ENCODE measurements at places on chromosomes 5 and 9. TPM values are rescaled to one million over a fixed set of nuclear protein-coding genes. Genes with fewer than 3 reads are reported as not detected.

- DNase-seq = no peak
Measured at GRCh38 chr5:142754031-142754430, 16.1 kb upstream of the ARHGAP26 start.

DNA sequence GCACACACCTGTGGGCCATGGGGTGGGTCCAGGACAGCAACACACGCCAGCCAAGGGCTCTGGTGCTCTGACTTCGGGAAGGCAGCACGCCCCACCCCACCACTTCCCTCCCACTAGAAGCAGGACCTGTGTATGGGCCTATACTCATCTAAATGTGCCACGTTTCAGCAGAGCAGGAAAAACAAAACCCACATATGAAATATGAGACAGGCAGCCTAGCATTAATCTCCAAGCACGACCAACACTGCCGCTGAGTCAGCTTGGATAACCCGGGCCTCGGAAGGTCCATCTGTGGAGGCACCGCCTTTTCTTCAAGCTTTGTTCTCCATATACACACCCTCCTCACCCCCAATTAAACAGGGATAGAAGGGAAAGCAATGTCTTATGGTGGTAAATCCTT lies 203.1 kb downstream of the ROR2 start:
- DNase-seq = no peak

DNA sequence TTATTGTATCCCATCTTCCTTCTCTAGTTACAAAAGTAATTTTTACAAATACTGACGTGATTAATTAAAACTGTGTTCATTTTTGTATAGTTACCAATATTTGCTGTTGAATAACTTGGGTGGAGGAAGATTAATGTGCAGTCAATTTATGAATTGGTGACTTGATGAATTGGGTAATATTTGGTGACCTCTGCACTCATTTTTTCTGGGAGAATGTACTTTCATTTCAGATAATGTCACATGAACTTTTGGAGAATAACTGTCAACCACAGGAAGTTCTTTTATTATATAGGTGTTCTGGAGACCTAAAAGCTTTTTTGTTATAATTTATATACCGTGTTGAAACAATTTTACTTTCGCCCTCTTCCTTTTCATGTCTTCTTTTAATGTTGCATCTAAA lies 26.4 kb upstream of the FKTN start:
- DNase-seq = no peak

GRCh38 chr9:37146410-37146809 lies 26.0 kb downstream of the ZCCHC7 start:
- DNase-seq = no peak

- no peak for DNase-seq
Measured at GRCh38 chr9:121743441-121744001, 92.1 kb downstream of the DAB2IP start.

- DNase-seq = no peak
Measured at GRCh38 chr9:105066275-105066865, 138.4 kb upstream of the ABCA1 start.

DNA sequence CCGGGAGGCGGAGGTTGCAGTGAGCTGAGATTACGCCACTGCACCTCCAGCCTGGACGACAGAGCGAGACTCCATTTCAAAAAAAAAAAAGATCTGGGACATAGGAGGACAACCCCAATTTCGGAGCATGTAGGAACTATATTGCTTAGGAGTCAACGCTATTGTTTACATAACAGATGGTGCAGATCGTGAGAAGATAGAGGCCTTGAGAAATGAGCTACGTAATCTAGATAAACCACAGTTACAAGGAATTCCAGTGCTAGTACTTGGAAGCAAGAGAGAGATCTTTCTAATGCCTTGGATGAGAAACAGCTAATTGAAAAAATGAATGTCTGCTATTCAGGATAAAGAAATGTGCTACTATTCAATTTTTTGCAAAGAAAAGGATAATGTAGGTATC lies 20.3 kb downstream of the TBC1D2 start:
- no peak for DNase-seq

Gene GDNF
- total RNA-seq = 0.86 TPM

Gene PCDHB13
- total RNA-seq = 7.8 TPM

- no peak for DNase-seq
Measured at GRCh38 chr9:5004481-5004880, 19.4 kb downstream of the JAK2 start.

DNA sequence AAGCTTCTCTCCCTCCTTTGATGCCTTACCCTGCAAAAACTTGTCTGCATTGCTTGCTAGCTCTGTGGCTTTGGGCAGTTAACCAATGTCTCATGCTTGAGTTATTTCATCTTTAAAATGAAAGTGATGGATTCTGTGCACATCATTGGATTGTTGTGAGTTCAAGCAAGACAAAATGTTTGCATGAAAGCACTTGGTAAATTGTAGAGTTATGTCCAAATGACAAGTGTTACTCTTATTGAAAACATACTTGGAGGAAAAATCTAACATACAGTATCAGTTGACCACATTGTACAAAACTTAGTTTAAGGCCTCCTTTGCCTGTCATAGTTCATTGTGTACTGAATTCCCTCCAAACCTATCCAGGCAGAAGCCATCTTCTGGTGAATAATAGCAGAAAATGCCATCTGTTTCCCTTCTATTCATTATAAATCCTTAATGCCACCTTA lies 30.0 kb downstream of the TGFBR1 start:
- no peak for DNase-seq

DNA sequence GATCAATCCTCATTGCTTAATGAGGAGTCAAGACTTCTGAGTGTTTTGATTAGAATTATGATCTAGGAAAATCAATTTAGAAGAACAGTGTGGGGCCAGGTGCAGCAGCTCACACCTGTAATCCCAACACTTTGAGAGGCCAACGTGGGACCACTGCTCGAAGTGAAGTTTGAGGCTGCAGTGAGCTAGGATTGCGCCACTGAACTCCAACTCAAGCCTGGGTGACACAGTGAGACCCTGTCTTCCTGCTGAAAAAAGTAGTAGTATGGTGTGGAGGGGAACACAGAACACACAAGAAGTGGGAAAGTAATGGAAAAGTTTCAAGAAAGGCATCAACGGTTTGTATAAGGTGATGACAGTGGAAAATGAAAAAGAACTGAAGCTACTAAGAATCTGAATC lies 9.1 kb downstream of the FNIP1 start:
- DNase-seq = no peak

DNA sequence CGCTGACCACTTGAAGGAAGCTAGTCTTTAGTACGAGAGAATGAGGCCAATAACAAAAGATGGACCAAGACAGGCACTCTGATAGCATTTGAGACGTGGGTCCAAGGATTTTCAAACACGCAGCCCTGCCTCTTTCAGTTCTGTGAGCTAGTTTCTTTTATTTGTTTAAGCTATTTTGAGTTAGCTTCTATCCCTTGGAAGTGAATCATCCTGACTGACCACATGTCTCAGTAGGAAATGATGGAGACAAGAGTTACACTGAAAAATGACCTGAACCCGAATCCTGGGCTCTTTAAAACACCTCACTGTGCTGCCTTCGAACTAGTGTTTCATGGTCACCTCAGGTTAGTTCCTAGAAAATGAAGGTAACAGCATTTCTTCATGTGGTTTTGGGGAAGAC lies 9.9 kb downstream of the TEK start:
- DNase-seq = no peak

DNA sequence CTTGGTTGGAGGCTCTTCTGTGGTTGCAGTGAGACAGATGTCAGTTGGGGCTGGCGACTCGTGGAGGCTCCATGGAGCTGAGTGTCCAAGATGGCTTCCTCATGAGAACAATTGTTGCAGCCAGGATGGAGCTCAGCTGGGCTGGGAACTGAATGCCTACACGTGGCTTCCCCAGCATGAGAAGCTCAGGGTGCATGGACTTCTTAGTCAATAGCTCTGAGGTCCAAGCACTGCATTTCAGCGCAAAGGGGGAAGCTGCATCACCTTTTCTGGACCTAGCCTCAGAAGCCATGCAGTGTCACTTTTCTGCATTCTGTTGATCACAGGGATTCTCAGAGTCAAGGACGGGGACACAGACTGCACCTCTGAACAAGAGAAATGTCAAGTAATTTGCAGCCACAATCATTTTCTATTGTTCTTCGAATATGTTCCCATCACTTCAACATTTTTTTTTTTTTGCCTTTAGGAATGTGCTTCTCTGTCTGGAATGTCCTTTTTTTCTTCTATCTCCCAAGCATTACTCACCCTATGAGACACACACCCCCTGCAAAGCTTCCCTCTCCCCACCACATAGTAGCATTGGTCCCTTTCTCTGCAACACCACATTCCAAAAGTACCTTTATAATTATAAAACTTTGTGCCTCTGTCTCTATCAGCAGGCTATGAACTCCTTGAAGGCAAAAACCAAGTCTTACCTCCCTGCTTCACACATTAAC lies 57.5 kb upstream of the STK32A start:
- no peak for DNase-seq

DNA sequence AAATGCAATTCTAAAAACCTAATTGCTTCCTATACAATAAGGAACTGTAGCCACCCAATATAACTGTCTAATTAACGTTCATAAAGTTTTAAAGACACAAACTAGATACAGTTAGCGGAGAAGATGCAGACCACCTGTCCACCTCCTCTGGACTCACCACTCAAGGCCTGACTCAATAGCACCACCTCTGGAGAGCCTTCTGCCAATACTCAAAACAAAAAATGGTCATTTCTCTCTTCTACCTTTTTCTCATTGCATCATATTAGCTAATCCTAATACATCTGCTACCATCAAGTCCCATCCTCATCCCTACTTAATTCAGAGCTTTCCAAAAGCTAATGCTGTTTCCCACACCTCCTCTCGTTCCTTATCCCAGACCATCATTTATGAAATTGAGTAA lies 159.9 kb downstream of the MLLT3 start:
- DNase-seq = no peak

- peak; percentile 31 for DNase-seq
Measured at GRCh38 chr9:93679536-93680442, 103.4 kb downstream of the PHF2 start.

Gene CTSV
- total RNA-seq = 8.9 TPM

DNA sequence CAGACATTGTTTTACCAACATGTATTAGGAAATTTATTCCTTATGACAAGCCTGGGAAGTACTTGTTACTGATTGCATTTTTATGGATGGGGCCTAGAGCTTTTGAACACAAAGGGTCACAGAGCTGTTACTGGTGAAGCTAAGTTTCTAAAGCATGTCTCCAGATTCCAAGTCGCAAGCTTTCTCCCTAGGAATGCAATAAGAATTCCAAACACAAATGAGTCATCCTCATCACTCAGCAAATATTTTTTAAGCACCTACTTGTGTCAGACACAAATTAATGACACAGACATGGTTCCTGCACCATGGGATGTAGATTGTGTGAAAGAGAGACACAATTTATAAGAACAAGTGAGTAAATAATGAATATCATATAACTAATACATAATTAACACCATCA lies 11.0 kb upstream of the SH3RF2 start:
- no peak for DNase-seq

Gene KIF4B
- not detected for total RNA-seq

DNA sequence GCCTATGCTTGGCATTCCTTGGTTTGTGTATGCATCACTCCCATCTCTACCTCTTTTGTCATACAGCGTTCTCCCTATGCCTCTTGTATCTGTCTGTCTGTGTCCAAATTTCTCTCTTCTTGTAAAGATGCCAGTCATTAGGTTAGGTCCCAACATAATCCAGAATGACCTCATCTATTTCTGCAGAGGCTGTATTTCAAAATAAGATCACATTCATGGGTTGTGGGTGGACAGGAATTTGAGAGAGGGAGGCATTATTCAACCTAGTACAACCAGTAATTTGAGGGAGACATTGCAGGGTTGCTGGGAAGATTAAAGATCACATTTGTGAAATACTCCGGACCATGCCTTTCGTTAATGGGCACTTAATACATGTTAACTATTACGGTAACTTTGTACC lies 155.0 kb downstream of the MAN2A1 start:
- no peak for DNase-seq

GRCh38 chr9:109163194-109163593 lies 3.9 kb downstream of the FRRS1L start:
- no peak for DNase-seq

GRCh38 chr9:136118320-136119060 lies at the start of gene TMEM250:
TMEM250 (minus strand) TSS chr9:136118875; CDS start chr9:136116900, 1,975 bp downstream.
- DNase-seq = peak; percentile 97

DNA sequence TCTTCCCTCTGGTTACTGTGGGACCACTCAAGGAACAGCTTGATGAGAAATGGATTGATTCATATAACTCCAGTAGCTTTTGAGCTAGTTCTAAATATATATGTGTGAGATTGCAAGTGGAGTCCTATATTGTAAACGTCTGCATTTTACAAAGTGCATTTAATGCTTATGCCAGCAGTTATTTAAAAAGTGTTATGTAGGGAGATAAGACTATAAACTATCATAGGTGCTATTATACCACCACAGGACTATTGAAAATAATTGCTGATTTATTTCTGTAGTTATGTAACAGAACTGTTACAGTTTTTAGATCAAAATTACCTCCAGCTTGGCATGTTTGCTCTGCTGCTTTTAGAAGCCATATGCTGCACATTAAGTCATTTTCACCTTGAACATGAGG lies 36.2 kb downstream of the PTCD2 start:
- DNase-seq = no peak

GRCh38 chr9:119802621-119803020 lies 433.4 kb upstream of the BRINP1 start:
- DNase-seq = peak; percentile 44

GRCh38 chr5:155274484-155274883 lies 260.9 kb downstream of the KIF4B start:
- DNase-seq = no peak

GRCh38 chr9:122331523-122331927 lies 39.3 kb upstream of the PTGS1 start:
- DNase-seq = no peak

- no peak for DNase-seq
Measured at GRCh38 chr5:93584596-93585040, 1.6 kb downstream of the NR2F1 start.

DNA sequence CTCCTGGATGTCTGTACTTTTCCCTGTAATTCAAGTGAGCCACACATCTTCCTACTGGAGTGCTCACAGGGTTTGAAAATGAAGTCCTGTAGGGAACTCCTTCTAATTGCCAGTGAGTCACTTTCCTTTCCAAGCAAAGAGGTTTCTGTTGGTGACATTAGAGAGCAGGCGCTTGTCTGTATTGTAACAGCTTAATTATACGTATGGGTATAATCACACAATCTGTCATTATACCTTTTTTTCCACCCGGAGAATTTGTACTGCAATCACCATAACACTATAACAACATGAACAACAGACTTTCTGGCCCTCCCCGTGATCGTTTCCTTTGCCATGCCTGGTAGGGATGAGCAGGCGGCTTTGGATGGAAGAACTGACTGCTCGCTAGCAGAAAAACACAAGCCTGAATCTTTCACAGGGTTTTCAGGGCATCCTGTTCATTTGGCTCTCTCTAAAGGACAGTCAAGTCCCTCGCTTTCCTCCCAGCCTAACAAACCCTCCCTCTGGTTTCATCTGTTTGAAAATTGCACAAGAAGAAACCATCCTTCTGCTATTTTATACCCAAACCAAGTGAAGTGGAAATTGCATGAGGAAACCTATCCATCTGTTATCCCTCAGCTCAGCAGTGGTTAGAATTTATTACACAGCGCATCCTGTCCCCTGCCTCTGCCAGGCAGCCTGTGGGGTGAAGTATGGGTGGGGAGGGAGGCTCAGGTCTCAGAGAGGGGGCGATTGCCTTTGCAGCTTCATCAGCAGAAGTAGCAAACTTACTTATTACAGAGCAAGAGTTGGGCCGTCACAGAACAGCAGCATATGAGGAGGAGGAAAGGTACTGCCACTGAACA lies 307.0 kb upstream of the TLE4 start:
- no peak for DNase-seq

Gene CREBRF
- total RNA-seq = 20.3 TPM

GRCh38 chr5:137344021-137344420 lies 155.1 kb downstream of the SPOCK1 start:
- DNase-seq = no peak

Gene NKD2
- 52.8 TPM for total RNA-seq

Gene PTTG1
- total RNA-seq = 42.6 TPM

Gene NHP2
- total RNA-seq = 112 TPM

Gene RANBP17
- total RNA-seq = 60.8 TPM

Data from mesothelial cell of epicardium (in vitro differentiated cells).